ENCODE measurements at places on chromosomes 3 and 15.

DNA sequence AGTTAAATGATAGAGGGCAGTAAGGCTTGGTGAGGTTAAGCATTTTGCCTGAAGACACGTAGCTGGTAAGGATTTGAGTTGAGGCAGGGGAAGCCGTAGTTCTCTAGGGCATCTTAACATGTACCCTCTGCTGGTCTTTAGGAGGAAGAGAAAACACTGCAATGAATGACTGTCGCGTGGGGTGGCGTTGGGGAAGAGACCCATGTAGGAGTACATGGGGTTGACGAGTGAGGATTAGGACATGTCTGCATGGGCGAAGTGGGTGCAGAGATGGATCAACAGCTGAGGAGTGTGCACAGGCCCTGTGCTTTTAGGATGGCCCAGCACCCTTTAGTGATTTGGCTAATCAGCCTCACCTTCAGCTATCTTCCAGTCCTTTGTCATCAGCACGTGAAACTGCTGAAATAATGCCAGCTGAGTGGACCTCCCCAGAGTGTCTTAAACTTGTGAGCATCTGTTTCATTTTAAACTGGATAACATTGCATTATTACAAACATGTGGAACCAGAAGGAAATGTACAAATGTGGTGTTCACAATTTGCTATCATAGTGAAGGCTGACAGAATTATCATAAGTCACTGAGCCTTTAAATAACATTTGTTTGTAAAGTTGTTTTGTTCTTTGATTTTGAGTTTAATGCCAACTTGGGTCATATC is 15.3 kb downstream of the P2RY14 start:
- DNase-seq = no peak

- DNase-seq = no peak
These were observed 344.8 kb upstream of the LMCD1 start for GRCh38 chr3:8156831-8157230.

GRCh38 chr3:5071061-5071460 is 51.0 kb upstream of the ARL8B start:
- no peak for DNase-seq

DNA sequence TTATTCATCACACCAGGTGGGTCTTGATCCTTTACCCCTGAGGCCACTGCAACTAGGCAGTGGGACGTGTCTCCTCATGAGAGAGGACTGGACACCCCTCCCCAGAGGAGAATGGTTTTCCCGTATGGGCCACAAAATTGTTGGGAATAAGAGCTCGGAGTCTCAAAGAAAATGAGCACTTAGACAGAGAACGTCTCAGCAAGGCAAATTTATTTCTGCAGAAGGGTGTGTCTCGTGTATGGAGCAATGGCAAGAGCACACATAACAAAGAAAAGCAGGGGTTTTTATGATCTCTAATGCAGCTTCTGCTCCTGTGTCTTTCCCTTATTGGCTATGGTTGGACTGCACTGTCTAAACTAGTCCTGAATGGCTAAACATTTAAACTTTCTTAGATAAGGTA is 803.5 kb downstream of the PLOD2 start:
- no peak for DNase-seq

- DNase-seq = no peak
These were observed 274.3 kb upstream of the PPP2R3A start for GRCh38 chr3:135691240-135691639.

DNA sequence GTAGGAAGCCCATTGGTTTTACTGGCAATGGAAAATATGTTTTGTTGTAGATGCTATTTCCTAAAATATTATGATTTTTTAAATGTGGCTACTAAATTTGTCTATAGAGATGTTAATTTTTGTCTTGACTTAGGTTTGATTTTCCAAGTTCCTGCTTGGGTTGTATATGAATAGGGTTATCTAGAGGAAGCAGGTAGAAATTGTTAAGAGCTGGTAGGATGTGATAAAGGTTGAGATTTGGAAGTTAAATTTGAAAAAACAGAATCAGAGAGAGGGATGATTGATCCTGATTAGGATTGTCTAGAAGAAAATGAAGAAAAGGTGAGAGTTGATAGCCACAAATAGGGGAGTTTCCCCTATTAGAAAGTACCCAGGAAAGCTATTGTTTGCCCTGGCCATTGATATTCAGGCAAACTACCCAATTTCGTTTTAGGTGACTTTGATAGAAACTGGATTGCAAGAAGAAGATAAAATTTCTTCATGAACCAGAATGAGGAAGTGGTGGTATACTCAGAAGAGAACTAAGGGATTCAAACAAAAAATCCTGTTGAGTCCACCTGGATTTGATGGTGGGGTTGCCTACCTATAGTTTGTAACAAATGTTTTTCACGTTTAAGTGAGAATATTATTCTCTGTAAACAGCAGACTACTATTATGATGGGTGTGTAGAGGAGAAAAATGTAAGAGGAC is 91.2 kb upstream of the PHLDB2 start:
- DNase-seq = no peak

DNA sequence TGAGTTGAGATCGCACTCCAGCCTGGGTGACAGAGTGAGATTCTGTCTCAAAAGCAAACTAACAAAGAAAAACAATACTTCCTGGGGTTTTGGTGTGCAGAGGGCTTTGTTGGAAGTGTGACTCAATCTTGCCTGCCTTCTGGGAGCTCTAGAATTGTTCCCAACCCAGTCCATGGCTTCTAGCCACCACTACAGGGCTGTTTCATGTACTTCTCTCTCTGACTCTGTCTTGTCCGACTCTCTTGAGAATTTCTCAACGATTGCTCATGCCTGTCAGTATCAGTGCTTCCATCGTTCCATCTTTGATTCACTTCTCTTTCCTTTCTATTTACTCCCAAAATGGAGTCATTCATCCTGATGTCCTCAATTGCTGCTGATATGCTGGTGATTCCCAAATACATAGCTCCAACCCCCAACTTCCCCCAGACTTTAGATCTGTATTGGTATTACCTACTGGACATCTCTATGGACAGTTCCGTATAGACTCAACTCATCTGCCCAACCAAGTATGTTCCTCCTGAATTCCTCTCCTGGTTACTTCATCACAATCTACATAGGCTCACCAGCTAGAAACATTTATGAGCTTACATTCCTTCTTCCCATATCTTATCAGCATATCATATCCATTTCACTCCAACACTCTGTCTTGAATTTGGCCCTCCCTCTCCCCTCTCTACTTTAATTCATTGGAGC is 1.8 kb upstream of the AP2M1 start:
- DNase-seq = peak; percentile 63

DNA sequence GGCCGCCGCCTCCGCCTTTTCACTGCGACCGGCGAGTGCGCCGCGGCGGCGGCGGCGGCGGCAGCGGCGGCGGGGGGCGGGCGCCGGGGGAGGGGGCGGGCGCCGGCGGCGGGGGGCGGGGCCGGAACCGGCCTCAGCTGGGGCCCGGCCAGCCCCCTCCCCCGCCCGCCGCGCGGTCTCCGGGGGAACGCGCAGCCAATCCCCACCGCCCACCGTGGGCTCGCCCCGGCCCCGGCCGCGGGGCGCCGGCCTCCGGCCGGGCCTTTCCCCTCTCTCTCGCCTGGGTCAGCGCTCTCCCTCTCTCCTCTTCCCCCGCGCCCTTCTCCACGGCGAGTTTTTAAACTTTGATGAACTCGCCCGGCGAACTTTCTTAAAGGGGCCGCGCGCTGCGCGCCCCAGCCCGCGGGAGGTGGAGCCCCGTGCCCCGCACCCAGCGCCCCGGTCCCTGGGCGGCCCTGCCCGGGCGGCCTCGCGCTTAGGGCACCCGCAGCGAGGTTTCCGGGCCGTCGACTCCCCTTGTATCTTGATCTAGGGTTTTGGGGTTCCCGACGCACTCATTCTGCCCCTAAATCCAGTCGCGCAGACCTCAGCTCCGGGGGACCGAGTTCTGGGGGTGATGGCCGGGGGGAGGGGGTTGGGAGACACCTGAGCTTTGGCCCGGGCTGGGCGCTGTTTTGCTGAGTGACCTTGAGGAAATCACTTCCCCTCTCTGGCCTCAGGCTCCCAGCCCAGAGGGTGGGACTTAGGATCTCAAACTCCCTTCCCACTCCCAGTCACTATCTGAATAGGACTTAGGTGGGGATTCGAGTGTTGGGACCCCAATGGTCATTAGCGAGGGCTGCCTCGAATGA is at the start of gene RBPMS2:
Gene RBPMS2, minus strand, starts transcription at position 39 of the 851 bp plus-strand sequence. CDS start 270 bp downstream, outside the sequence.
- DNase-seq = peak; percentile 40

Measured in AG08396 (cell line).